ENCODE measurements at places on chromosomes 2 and 18.

DNA sequence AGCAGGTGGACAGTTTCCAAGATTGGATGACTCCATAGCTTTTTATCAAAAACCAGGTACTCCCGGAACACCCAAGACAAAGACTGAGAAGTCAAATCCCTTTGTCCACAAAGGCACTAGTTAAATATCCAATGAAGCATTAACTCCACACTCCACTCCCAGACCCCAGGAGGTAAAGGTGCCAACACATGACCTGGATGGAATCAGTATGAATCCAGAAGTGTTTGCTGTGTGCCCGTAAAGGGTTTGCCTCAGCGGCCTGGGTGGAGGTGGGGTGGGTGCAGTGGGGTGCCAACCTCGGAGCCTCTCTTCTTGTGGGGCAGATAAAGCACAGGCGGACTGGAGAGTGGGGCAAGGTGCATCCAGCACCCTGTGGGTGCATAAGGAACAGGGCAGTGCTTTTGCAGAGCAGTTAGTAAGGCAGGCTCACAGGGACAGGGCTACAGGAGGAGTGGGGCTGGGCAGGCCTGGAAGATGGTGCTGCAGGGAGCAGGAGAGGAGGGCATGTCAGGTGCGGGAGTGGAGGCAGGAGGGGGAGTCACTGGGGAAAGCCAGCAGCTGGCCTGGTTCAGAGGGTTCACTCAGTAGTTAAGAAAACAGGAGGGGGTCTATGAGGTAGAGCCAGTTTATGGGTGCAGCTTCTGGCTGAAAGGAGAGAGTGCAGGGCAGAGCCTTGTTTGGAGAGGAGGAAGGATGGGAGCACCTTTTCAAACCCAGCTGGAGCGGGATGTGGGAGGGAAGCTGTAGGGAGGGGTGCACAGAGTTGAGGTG is 208.4 kb upstream of the SMAD2 start:
- DNase-seq, result no peak

- DNase-seq, result no peak
Measured at GRCh38 chr18:35128675-35129074, 87.5 kb downstream of the MAPRE2 start.

- DNase-seq, result no peak
Measured at GRCh38 chr2:14557111-14557510, 75.4 kb upstream of the LRATD1 start.

DNA sequence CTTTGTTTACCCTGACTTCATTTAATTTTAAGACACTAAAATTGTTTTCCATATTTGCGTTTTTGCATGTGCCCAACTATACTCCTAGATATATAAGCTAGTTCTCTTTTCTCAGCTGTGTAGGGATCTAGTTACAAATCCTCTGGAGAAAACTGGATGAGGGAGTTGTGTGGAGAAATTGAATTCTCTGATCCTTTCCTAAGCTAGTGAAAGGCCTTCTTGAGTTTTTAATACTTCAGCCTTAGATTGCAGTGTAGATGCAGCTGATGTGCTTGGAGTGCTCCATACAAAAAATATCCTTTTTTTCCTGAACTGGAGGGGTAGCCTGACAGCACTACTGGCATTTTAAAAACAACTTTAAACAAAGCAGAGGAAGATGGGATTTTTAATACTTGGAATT is 8.6 kb upstream of the MTX2 start:
- DNase-seq, result no peak

DNA sequence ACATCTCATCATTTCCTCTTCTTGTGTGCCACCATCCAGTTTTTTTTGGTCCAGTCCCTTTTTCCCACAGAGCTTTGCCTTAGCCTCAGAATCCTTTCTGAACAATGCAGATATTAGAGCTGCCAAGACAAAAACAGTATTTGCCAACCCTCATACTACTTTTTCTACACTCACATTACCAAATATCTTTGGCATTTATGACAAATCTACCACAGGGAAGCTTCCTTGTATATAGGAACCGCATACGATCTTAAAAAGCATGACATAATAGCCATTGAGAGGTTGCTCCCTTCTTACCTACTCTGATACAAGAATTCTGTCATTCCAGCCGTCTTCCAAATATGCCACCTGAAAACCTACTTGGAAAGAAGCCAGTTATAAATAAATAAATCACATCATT is 9.4 kb downstream of the ZNF24 start:
- no peak for DNase-seq

DNA sequence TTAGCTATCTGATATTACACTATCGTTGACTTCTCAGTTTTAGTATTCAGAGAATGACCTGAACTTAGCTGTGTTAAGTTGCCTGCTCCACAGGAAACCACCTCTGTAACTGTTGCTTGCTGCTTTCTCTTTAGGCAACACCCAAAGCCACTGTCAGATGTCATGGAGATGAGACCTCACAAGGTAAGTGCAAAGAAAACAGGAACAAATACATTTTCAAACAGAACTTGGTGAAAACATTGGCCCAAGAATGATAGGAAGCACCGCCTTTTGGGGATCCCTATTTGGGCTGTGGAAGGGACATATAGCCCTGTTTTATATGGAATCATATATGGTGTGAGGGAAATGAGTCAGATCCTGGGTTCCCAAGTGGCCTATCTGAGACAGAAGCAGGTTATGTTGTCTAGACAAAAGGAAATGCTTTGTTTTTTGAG is 143.4 kb downstream of the UBE2E3 start:
- peak; percentile 45 for DNase-seq

GRCh38 chr2:135948141-135948540 is 37.3 kb downstream of the DARS1 start:
- DNase-seq, result no peak

- DNase-seq, result no peak
Measured at GRCh38 chr2:29460190-29460589, 345.0 kb downstream of the CLIP4 start.

DNA sequence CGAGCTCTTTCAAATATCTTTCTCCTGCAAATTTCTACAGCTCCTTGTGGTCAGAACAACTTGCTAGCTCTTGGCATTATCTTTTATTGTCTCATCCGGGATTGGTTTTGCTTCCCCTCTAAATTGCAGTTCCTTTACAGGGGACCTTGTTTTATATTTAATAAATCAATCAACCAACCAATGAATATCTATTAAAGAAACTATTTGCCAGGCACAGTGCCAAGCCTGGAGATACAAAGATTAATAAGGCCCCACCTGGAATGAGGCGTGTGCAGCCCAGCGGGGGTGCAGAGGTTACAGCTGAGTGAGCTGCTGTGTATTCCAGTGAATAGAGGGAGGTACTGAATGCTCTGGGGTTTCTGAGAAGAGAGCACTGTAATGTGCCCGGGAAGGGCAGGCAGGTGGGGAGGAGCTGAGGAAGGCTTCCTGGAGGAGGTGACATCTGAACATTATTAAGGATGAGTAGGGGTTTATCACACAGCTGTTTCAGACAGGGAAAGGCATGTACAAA is 51.8 kb downstream of the LIPG start:
- DNase-seq, result no peak

GRCh38 chr18:28768791-28769768 is 592.1 kb upstream of the CDH2 start:
- no peak for DNase-seq

DNA sequence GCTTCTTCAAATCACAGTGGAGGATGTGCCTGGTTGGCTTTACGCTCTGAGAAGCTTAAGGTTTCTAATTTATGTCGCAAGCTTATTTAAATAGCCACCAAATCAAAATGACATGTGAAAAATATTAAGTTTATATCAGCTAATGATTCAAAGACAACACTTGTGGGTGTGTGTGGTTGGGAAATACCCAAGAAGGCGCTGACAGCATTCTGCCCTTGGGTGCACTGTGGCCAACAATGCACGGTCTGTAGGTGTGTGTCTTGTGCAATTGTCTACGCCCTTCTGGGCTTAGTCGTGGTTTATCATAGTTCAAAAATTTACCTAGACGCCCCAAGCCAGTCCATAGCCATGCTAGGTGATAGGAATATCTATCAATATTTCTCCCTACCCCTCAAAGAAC is 60.9 kb downstream of the KCTD1 start:
- no peak for DNase-seq

DNA sequence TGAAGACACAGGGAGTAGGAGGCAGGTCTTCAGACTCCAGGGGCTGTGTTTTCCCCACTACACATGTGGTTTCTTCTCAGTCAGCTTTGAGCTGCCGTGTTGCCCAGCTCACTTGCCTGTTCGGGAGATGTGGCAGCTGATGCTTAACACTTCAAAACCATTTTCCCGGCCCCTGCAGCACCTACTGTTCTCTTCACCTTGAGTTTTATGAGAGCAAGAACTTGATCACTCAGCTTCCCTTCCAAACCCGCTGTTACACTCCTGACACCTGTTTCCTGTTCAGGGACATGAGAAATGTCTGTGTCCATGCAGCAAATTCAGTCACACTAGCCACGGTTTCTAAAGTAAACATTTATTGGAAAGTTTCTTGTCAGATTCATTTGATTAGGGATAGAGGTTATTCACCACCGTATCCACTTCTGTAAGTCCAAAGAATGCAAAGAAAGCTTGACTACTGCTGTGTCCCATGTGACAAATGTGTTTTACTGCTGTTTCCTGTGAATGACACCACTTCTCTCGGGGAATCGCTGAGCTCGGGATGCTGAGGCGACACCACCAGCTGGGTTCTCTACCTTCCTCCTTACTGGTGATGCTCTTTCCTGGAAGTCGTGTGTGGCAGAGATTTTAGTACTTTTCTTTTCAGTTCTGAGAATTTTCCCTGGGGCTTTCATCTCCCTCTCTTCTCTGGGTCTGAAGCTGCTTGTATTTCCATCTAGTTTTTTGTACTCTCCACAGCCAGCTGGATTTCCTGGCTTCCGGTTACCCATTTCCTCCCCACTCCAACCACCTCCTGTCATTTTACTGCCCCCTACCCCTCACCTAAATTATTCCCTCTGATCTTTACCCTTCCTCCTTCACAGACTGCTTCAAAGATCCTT is 91.7 kb downstream of the KLF7 start:
- peak; percentile 51 for DNase-seq

DNA sequence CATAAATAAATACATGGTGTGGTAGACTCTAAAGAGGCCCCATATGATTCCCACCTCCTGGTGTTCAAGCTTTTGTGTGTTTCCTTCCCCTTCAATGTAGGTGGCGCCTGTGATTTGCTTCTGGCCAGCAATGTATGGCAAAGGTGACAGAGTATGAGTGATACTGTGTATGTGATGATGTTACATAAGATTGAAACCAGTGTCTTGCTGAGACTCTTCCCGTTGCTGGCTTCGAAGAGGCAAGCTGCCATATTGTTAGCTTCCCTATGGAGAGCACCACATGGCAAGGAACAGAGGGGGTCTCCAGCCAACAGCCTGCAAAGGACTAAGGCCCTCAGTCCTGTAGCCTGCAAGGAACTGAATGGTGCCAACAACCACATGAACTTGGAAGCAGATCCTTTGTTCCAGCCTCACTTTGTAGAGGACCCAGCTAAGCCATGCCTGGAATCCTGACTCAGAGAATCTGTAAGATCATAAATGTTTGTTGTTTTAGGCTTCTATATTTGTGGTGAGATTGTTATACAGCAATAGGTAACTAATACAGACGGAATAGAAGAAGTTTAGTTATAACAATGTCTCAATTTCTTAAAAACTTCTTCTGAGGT is 1.7 kb upstream of the SMAD4 start:
- DNase-seq, result peak; percentile 17

DNA sequence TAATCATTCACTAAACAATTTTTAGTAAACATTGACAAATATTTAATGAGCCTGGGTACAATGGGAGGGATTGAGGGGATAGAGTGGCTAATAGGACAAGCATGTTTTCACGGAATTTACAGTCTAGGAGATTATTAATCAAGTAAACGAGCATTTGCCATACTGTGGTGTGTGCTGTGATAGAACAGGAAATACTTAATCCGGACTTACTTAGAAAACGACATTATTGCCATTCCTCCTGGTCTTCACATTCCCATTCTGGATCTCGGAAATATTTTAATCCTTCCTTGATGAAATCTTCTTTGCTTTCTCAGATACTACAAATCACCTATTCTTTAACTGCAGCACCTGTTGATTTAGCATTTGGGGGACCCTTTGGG is 905 bp downstream of the TTLL4 start:
- no peak for DNase-seq

DNA sequence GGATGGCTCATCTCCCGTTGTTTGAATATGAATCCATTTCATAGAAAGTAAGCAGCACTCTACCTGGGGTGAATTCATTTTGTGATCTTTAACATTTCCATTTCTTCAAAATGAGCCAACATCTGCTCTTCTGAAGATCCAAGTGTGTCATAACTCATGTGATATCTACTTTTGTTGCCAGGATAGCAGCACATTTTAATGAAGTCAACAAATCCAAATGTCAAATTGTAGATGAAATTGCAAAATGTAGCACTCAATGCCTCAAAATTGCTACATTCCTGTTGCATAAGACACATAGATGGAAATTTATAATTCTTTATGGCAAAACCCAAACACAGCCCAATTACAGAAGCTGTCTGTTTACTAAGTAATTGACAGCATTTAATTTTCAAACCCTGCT is 360.7 kb downstream of the TMX3 start:
- no peak for DNase-seq

All from hematopoietic multipotent progenitor cell (in vitro differentiated cells).